ENCODE measurements at places on chromosomes 4 and X.

DNA sequence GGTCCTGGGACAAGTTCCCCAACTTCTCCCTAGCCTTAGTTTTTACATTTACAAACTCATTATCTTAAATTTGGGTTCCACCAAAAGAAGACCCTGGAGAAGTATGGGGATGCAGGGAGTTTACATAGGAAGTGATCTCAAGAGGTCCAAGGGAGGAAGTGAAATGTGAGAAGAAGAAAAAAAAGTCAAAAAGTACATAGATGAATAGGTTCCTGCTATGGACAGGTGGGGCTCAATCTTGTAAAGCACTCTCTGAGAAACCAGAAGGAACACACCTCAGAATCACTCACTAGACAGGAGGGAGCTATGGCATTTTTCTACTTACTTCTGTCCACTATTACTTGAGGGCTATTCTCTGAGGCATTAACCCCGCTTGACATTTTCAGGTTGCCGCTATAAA lies 56.6 kb downstream of the ARHGAP6 start:
- no peak for DNase-seq

- DNase-seq: no peak
Observed at GRCh38 chr4:123121241-123121907, 199.0 kb upstream of the NUDT6 start.

DNA sequence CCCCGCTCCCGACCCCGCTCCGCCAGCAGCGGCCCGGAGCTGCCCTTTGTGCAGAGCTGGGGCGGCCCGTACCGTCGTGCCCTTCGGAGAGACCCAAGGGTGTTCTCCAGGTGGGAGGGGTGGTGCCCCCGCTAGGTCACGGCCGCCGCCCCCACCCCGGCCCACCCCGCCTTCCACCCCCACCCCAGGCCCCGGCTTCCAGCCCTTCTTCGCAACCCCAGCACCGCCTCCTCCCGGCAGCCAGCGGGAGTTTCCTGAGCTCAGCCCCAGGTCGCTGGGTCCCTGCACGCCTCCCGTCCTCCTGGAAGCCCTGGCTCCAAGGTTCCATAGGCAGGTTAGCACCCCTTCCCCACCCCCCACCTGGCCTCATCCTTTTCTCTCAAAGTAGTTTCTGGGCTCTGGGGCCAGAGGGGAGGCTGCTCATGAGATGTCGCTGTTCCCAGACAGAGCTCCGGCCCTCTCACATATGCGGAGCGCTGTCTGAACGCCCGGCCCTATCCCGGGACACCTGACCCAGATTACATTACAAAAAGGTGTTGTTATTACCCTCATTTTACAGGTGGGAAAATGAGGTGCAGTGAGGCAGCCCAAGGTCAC lies 25.2 kb upstream of the FGFR3 start:
- DNase-seq: no peak

GRCh38 chr4:119832776-119833175 lies 204.2 kb upstream of the PDE5A start:
- no peak for DNase-seq

DNA sequence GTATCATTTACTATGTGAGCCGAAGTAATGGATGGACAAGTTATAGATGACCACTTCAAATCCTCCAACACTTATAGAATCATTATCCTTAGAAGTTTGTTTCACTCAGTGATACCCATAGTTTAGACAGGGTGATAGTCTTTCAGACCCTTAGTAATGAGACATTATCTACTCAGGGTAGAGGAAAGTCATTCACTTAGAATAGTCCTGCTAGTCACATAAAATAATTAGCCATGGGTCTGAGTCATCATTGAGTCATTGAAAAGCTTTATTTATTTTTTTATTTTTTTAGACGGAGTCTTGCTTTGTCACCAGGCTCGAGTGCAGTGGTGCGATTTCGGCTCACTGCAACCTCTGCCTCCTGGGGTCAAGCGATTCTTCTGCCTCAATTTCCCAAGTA lies 321.7 kb upstream of the FSTL5 start:
- DNase-seq: no peak

DNA sequence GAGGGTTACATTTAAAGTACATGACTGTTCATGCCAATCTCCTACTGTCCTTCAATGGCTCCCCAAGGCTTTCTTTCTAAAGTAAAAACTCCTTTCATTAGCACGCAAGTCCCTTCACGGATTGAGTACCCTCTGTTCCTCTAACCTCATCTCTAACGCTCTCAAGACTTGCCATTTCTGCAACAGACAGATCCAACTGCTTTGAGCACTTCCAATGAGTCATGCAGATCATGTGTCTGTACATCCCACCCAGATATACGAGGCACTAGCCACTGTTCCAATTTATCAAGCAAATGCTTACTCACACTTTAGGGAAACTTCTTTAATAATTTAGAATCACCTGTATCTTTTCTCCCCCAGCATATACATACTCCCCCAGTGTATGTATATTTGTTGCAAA lies 332.5 kb upstream of the ZFP42 start:
- no peak for DNase-seq

DNA sequence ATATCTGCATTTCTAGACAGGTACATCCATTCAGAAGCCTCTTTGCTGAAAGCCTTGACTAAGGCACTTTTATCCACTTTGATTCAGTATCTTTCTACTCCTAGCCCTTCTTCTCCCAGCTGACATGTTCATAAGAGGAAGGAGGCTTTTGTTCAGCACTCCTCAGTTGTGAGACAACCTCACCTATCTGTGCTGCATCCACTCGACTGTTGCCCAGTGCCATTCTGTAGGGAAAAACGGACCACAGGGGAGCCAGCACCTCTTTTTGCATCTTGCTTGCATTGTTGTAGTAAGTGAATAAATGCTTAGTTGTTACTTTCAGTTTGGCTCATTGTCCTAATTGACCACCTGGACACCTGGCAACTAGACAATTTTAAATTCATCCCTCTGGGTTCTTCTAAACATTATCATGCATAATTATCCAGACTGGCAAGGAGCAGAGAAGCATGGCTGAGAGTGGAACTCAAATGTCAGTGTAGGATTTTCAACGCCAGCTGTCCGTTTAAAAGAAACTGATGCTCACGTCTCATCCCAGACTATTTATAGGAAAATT lies 83.8 kb upstream of the BOD1L1 start:
- no peak for DNase-seq

DNA sequence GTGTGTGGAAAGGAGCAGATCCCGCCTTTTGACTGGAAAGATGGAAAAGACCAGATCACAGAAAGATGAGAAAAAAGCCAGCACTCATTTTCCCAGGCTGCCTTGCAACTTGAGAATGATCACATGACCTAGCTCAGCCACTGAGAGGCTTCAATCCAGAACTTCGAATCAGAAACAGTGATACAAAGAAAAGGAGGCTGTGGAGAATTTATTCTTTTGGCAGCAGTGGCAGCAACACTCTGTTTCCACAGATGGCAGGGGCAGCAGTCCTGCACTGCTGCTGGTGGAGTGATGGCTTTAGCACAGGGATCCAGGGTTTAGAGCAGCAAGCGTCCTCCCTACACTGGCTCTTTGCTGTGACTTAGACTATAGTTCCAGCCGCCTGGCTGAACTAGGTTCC lies 77.8 kb upstream of the SH3RF1 start:
- DNase-seq: no peak

GRCh38 chr4:140096483-140096861 lies 57.5 kb downstream of the MAML3 start:
- no peak for DNase-seq

DNA sequence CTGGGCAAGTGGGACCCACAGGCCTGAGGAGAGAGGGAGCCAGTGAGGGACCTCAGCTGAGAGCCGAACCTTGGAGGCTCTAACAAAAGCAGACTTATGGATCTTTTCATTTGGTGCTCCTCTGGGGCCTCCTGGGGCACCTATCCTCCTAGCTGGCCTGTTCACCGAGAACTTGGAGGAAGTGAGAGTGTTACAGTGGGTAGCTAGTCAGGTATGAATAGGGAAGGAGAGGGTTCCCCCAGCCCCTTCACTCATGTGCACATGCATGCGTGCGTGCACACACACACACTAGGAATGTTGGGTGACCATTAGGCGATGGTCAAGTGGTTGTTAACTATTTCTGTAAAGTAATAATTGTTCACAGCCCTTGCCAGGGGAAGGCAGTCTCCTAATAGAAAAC lies 18.6 kb upstream of the TMEM185A start:
- no peak for DNase-seq

DNA sequence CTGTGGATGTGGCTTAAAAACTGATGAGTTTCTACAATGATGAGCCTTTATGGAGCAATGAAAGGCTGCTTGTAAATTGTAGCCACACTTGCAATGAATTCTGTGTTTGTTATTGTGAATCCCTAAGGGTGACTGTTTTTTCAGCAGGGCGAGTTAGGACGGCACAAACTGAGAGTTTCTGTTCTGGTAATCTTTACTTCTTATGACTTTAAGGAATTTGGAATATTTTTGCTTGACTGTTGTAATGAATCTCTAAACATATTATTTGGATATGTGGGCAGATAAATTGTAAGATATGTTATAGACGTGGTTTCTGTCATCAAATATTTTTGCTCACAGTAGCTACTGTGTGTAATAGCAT lies 22.2 kb downstream of the RBPJ start:
- DNase-seq: no peak
